ENCODE measurements at places on chromosomes 2 and 18.

DNA sequence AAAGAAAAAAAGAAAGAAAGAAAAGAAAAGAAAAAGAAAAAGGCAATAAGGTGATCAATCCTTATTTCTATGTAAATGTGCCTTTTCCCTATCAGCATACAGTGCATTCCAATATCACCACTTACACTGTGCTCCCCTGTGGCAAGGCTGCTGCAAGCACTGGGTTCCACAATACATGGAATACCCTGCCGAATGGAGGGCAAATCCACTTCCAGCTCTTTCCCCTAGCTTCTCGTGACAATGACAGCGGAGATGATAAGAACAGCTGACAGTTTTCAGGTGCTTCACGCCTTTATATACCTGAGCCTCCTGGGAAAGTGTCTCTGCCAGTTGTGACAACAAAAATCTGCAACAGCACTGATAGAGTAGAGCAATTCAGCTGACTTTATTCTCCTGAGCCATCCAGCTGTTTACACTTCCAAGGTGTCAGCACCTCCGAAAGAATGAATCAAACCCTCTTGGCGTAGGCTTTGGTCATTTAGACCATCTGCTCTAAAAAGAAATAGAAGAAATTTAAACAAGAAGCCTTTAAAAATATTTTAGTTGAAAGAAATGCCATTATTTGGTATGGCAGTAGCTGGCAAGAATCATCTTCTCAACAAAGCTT lies 135.2 kb upstream of the RNF152 start:
- DNase-seq: no peak

DNA sequence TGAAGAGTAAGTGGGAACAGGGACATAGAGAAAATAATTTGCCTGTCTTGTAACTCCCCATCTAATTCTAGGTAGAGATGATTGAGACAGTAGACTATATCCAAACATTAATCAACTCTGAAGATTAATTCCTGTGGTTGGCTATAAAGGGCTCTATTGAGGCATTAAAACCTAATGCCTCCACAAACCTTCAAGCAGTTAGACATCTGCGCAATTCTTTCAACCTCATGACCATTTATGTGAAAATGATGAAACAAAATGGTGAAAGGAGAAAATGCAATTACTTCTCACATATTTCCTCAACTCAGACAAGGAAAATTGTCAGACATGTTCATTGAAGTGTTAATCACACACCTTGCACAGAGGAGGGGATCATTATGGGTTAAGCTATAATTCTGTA lies 164.5 kb upstream of the MYT1L start:
- DNase-seq: no peak

GRCh38 chr2:41079011-41079410 lies 627.1 kb upstream of the SLC8A1 start:
- no peak for DNase-seq

- no peak for DNase-seq
These were observed 108.1 kb downstream of the XRCC5 start for GRCh38 chr2:216216951-216217903.

DNA sequence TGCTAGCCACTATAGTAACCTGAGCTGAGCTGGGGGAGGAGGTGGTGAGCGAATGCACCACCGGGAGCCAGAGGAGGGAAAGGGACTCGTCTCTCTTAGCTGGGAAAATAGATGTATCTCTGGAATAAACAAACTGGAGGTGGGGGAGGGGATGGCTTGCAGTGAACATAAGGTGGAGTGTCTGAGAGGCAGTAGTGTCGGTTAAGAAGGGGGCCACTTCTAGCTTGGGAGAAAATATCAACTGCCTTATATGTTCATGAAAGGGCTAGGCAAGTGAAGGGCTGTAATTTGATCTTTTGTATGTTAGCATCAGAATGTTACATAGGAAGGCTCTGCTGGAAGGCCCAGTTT lies 2.2 kb downstream of the SETBP1 start:
- DNase-seq: no peak

GRCh38 chr18:77131652-77132368 lies 773 bp downstream of the MBP start:
- DNase-seq: no peak

DNA sequence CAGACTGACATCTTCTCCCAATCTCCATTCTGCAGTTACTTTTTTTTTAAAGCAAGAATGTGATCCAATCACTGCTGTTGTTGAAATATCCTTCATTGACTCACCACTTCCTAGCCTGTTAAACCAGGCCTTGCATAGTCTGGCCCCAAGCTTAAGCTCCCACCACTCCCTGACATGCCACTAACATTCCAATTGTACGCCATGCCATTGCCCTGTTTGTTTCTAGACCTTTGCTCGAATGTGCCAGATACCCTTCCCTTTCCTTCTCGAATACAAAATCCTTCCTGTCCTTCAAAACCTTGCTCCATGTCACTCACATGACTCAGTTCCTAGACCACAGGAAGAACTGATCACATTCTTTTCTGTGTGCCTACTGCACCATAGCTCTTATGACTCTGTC lies 224.2 kb downstream of the CYRIA start:
- DNase-seq: no peak

- DNase-seq: no peak
These were observed 24.2 kb upstream of the SCYGR1 start for GRCh38 chr2:227411990-227412350.

DNA sequence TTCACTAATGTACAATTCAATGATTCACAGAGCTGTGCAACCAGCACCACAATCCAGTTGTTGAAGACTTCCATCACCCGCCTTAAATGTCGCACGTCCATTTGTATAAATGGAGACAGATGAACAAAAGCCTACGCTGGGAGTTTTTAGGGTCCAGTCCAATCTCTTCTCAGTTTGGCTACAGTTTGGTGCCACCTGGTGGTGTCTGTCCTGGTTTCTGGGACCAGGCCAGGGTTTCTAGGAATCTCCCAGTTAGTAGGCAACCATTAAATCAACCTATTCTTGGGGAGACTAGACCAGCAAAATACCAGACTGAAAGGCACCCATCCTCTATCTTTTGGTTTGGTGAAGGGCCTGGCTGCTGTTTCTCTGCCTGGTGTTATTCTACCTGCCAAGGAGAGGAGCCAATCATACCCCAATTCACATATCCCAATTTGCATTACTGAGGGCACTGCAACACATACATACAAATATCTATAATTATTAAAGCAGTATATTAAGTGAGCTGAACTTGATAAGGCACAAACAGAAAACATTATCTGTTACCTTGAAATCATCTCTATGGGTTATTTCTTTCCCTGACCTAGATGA lies 3.2 kb upstream of the DDX1 start:
- no peak for DNase-seq

DNA sequence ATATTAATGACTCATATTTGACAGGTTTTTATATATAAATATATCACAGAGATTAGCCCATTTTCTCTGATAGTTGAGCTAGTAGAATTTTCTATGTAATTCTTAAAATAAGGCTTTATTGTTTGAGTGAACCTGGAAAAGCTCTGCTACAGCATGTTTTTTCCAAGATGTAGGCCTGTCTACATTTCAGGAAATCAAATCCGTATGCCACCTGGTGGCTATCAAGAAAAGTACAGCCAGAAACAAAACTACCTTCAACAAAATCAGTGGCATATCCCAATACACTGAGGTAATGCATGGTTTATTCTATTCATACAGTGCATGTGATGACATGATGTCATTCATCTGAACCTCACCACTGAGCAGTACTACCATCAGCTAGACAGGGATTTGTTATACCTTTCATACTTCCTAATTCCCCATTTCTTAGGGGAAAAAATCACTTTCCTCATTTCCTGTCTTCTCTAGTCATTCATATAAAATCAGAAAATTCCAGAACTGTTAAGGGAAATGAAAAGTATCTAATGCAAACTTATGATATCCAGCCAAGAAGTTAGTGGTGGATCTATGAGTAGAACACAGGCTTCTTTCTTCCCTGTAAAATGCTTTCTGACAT lies 310.4 kb upstream of the SYT4 start:
- DNase-seq: no peak

GRCh38 chr2:235460548-235461047 lies 33.2 kb upstream of the AGAP1 start:
- no peak for DNase-seq

DNA sequence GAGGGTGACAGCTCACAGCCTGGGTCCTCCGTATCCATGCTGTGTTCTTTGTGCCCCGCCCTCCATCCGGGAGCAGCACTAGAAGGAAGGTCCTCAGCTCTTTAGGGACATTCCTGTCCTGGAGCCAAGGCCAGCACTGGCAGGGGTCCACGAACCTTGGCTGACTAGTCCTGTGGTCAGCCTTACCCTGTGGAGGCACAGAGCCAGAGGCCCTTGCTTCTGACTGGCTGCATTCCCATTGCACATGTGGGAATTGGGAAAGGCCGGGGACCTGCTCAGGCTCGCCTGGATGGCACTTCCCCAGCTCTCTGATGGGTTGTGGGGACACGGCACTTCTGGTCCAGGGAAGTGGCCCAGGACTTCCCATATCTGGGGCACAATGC lies 24.9 kb upstream of the RHOB start:
- no peak for DNase-seq

DNA sequence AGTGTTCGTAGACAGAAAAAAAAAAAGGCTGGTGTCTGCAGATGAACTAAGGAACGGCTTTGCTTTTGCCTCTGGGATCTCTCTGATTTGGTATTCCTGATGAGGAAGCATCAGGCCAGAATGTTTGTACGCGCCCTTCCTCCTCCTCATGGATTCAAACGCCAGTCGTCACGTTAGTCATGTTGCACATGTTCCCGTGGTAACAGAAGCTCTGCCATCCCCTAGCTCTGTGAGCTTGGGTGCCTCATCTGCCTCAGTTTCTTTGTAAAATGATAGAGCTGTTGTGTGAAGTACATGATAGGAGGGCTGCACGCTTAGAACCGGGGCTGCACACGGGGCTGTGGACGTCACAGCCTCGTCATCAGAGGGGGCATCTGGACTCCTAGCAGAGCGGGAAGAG lies 47.0 kb downstream of the TSHZ1 start:
- no peak for DNase-seq

DNA sequence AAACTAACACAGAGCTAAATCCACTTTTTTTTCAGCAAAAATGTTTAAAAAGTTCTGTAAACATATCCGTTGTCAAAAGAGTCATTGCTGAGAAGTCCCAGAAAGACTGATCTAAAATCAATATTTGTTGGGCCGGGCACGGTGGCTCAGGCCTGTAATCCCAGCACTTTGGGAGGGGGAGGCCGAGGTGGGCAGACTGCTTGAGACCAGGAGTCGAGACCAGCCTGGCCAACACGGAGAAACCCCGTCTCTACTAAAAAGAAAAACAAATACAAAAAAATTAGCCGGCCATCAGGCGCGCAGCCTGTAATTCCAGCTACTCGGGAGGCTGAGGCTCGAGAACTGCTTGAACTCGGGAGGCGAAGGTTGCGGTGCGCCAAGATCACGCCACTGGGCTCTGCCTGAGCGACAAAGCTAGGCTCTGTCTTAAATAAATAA lies 1.4 kb downstream of the OLA1 start:
- no peak for DNase-seq

DNA sequence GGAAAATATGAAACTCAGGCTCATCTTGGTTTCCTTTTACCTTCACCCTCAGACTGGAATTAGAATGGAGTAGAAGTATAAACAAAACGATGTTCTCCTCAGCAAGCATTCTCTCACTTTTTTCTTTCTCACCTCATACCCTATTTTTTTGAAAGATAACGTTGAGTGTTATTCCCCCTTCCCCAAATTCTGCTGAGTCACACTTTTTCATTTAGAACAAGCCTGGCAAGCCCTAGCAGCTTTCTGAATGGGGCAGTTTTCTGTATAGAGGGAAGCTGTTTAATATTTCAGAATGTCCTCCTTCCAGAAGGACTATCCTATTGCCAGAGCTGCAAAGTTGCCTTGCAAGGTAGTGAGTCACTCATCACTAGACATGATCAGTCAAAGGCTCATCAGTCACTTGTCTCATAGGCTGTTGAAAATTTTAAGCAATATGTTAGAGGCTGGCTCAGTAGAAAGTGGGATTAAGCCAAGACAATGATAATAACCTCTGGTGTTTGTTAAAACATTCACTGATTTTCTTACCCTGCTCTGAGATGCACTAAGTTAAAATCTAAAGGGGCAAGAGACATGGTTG lies 416.1 kb downstream of the RNF144A start:
- no peak for DNase-seq

DNA sequence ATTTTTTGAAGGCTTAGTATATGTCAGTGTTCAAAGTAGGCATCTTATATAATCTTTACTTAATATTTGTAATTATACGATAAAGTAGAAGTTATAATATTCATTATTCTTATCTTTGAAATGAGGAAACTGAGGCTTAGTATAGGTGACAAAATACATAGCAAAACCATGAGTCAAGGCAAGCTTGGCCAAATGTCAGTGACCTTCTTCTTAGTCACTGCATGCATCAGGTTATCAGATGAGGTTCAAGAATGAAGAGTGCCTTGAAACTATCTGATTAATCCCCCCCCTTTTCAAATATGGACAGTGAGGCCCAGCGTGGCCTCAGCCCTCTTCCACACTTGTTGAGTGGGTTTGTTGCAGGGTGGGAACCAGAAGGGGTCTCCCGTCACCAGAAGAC lies 59.3 kb downstream of the PMAIP1 start:
- no peak for DNase-seq

GRCh38 chr2:31805688-31806087 lies 205.1 kb downstream of the MEMO1 start:
- DNase-seq: no peak

GRCh38 chr2:200590090-200590489 lies 4.3 kb downstream of the AOX1 start:
- no peak for DNase-seq

- no peak for DNase-seq
These were observed 115.0 kb upstream of the GLS start for GRCh38 chr2:190765386-190766173.

DNA sequence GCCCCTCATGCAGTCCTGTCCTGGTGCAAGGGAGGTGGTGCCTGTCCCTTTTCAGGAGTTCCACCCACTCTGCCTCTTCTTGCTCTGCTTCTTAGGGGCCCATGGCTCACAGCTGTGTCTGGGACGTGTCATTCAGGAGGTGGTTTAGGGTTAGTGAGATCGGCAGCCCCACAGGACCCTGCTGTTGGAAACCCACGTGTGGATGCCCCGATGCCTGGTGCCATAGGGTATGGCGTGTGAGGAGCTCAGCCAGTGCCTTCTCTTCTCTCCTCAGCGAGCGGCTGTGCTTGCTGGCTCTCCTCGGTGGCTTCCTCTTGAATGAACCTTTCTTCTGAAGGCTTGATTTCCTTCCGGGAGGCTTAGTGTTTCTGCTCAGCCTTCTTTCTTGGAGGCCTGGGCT lies 55.2 kb downstream of the LDLRAD4 start:
- DNase-seq: no peak

GRCh38 chr2:19835781-19836281 lies 66.0 kb downstream of the TTC32 start:
- no peak for DNase-seq

GRCh38 chr2:192687015-192687414 lies 492.3 kb upstream of the TMEFF2 start:
- no peak for DNase-seq

GRCh38 chr2:98663511-98664090 lies 55.2 kb downstream of the UNC50 start:
- DNase-seq: no peak

GRCh38 chr18:48153613-48154481 lies 223.4 kb upstream of the SMAD2 start:
- no peak for DNase-seq

- DNase-seq: no peak
These were observed 5.0 kb downstream of the MGAT5 start for GRCh38 chr2:134258684-134259388.

Data from amygdala (tissue), 56 donors.